ENCODE measurements at places on chromosomes 7 and 10. TPM values are rescaled to one million over a fixed set of nuclear protein-coding genes. Genes with fewer than 3 reads are reported as not detected.

The TMEM273 gene
- not detected for total RNA-seq

The SHH gene
- total RNA-seq = not detected

The GOT1 gene
- 40.8 TPM for total RNA-seq

The TYW1B gene
- total RNA-seq = 4.6 TPM

The UPK3B gene
- not detected for total RNA-seq

The MYPN gene
- 65.0 TPM for total RNA-seq

The TFAM gene
- total RNA-seq = 15.9 TPM

The TUBAL3 gene
- not detected for total RNA-seq

The ERVW-1 gene
- total RNA-seq = not detected

The ACTL6B gene
- total RNA-seq = not detected

The ZC3HAV1 gene
- total RNA-seq = 32.4 TPM

The DEPP1 gene
- 0.78 TPM for total RNA-seq

The PLPP4 gene
- total RNA-seq = 14.6 TPM

The MYH16 gene
- total RNA-seq = 0.19 TPM

The NRP1 gene
- total RNA-seq = 173 TPM

The PLXNA4 gene
- total RNA-seq = 0.14 TPM

The POLR3A gene
- 20.5 TPM for total RNA-seq

The FAM25A gene
- total RNA-seq = not detected

The OPN4 gene
- not detected for total RNA-seq

The SEMA3C gene
- 58.3 TPM for total RNA-seq

The EVX1 gene
- total RNA-seq = not detected

The INMT gene
- not detected for total RNA-seq

The NUTM2E gene
- not detected for total RNA-seq

The CDNF gene
- 1.2 TPM for total RNA-seq

The NAT16 gene
- total RNA-seq = not detected

The SLC26A5 gene
- not detected for total RNA-seq

The SH2B2 gene
- 1.8 TPM for total RNA-seq

The MAGI2 gene
- 9.6 TPM for total RNA-seq

The CABCOCO1 gene
- total RNA-seq = 0.52 TPM

The RPEL1 gene
- not detected for total RNA-seq

The GIMAP5 gene
- not detected for total RNA-seq

The TAS2R41 gene
- not detected for total RNA-seq

The NEBL gene
- not detected for total RNA-seq

All from HFFc6 (cell line).